ENCODE measurements at places on chromosomes 7 and 10. TPM values are rescaled to one million over a fixed set of nuclear protein-coding genes. Genes with fewer than 3 reads are reported as not detected.

ABCB1 gene
- total RNA-seq = 21.0 TPM

TUBB8 gene
- not detected for total RNA-seq

DNA sequence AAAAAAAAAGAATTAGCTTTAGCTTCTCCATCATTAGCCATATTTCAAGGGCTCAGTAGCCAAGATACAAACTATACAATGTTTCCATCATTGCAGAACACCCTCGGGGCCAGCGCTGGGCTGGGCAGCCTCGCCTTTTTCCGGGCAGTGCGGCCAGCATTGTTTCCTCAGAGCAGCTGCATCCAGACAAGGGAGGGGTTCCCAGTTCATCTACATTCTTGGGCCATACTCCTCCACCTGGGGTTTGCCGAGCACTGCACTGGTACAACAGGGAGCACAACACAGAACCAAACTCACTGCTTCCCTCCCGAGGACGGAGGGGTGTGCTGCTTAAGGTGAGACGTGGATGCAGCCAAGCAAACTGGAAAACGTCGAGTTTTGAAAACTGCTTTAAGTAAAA lies 2.4 kb upstream of the PKD1L1 start:
- DNase-seq = no peak

GRCh38 chr10:9209105-9209798 lies 1154.8 kb downstream of the GATA3 start:
- DNase-seq = peak; percentile 78

GRCh38 chr10:47404446-47404845 lies 20.4 kb upstream of the ZNF488 start:
- DNase-seq = no peak

OR6V1 gene
- not detected for total RNA-seq

GRCh38 chr10:112827951-112828350 lies 122.1 kb upstream of the TCF7L2 start:
- no peak for DNase-seq

DNA sequence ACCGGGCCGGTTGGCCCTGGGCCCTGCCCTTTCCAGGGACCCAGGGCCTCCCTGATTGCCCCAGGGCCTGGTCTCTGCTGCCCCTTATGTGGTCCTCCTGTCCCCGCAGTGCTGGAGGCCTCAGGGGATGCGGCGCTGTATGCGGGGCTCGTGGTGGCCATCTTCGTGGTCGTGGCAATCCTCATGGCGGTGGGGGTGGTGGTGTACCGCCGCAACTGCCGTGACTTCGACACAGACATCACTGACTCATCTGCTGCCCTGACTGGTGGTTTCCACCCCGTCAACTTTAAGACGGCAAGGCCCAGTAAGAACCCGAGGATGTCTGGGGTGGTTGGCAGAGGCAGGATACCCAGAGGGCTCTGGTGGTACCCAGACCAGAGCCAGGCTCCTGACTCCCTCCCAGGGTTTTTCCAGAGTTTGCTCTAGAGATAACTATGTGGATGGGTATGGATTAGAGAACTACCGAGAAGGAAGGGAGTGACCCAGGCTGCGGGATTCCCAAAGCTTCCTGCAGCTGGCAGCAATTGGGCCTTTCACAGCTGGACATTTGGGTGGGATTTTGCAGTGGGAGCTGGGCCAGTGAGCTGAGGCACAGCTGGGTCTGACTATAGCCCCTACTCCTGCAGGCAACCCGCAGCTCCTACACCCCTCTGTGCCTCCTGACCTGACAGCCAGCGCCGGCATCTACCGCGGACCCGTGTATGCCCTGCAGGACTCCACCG lies 28.1 kb upstream of the SLC29A3 start:
- no peak for DNase-seq

GRCh38 chr7:141889321-141889720 lies 26.9 kb upstream of the OR9A4 start:
- DNase-seq = no peak

PSPH gene
- total RNA-seq = 11.5 TPM

DNA sequence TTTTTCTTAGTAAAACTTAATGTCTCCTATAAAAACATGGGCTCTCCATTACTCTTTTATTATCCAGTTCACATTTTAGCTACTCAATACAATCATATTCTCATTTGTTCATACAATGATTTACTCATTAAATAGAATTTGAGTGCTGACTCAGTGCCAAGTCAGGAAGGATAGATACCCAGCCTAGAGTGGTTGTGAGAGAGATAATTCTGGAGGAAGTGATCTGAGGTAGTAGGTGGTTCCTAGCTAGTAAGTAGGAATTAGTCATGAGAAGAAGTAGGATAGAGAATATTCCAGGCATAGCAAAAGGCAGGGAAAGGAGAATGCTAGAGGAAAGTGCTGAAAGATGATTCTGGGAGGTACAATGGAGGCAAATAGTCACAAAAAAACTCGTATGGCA lies 133.5 kb upstream of the MBL2 start:
- no peak for DNase-seq

DNA sequence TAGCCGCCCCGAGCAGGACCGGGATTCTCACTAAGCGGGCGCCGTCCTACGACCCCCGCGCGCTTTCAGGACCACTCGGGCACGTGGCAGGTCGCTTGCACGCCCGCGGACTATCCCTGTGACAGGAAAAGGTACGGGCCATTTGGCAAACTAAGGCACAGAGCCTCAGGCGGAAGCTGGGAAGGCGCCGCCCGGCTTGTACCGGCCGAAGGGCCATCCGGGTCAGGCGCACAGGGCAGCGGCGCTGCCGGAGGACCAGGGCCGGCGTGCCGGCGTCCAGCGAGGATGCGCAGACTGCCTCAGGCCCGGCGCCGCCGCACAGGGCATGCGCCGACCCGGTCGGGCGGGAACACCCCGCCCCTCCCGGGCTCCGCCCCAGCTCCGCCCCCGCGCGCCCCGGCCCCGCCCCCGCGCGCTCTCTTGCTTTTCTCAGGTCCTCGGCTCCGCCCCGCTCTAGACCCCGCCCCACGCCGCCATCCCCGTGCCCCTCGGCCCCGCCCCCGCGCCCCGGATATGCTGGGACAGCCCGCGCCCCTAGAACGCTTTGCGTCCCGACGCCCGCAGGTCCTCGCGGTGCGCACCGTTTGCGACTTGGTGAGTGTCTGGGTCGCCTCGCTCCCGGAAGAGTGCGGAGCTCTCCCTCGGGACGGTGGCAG lies at the start of gene MGMT:
TSS of gene MGMT (plus strand) at position 539 of the 656 bp plus-strand sequence.
- DNase-seq = peak; percentile 97

LRCH4 gene
- 75.7 TPM for total RNA-seq

- no peak for DNase-seq
Observed at GRCh38 chr10:91901784-91902677, 7.3 kb downstream of the FGFBP3 start.

DNA sequence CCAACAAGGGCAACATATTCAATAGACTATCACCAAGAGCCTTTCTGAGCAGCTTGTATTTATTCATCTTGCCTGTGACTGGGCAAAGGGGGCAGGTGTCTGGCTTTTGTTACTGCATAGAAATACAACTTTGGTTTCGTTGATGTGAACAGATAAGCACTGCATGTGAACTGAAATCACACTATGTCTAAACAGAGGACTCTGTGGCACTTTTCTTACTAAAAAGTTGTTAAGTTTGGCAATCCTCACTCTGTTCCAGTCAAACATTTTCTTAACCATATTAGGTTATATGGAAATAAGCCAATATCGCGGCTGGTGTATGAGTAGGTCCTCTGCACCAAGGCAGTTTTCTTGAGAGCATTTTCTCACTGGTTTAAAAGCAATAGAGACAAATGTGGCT lies 48.5 kb downstream of the CALD1 start:
- no peak for DNase-seq

GSDME gene
- total RNA-seq = 8.8 TPM

DNA sequence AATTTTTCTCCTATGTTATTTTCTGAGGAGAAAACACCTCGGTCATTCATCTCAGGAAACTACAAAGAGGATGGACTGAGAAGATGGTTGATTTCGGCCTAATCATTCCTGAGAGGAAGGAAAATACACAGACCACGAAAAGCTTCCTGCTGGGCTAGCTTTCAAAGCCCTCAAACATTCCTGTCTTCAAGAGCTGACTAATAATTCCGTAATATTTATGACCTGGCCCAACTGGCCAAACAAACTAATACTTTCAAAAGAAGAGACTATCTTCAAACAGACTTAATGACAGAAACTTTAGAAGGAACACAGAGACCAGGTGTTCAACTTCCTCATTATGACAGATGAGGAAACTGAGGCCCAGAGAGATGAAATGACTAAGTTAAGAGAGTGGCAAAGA lies 215.1 kb upstream of the FRMD4A start:
- DNase-seq = no peak

GRCh38 chr10:60170250-60170649 lies 219.4 kb downstream of the ANK3 start:
- DNase-seq = no peak
